ENCODE measurements at places on chromosomes 4 and X.

GRCh38 chrX:41301438-41301824 lies 32.5 kb upstream of the DDX3X start:
- no peak for DNase-seq

- no peak for DNase-seq
These were observed 28.7 kb downstream of the SAT1 start for GRCh38 chrX:23811656-23812055.

GRCh38 chrX:148385471-148385870 lies 114.9 kb upstream of the AFF2 start:
- DNase-seq = no peak

DNA sequence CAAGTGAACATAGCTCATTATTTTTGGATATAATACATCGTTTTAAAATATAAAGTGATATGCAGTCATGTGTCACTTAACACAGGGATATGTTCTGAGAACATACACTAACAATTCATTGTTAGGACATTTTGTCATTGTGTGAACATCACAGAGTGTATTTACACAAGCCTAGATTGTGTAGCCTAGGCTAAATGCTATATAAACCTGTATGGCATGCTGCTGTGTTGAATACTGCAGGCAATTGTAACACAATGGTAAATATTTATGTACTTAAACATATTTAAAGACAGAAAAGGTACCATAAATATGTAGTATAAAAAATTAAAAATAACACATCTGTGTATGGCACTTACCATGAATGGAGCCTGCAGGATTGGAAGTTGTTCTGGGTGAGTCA lies 44.9 kb upstream of the GPRIN3 start:
- DNase-seq = no peak

- no peak for DNase-seq
These were observed 259.1 kb downstream of the SH2D1A start for GRCh38 chrX:124605511-124605910.

- DNase-seq = no peak
These were observed 9.5 kb upstream of the ANKRD50 start for GRCh38 chr4:124722071-124722470.

GRCh38 chr4:106690487-106690886 lies 321.9 kb upstream of the GIMD1 start:
- DNase-seq = no peak

DNA sequence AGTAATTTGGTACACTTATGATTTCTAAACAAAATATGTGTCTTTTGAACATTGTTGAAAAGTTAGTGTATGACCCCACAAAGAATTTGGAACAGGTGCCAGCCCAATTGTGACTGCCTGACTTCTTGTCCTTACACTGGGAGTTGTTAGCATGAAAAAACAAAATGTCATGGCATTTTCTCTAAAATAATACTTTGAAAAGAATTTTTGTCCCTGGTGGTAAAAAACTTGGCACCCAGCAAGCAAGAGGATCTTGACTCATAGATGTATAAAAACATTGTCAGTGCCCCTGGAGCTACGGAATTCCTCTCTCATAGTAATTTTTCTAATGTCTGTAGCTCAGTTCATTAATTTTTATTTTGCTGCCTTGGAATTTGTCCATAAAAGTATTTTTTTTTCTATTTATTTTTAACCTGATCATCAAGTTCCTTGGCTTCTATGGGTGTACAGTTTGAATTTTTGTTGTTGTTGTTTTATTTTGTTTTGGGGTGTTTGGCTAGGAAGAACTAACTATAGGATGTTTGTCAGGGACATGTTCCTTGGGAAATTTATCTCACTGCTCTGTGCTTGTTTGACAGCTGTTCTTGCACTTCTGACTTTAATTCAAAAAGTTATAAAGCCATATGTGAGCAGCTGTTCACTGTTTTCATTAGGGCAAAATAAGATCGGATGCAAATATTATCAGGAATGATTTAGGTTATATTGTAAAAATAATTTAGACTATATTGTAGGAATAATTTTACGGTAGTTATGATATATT lies 95.4 kb upstream of the NUDT6 start:
- no peak for DNase-seq

DNA sequence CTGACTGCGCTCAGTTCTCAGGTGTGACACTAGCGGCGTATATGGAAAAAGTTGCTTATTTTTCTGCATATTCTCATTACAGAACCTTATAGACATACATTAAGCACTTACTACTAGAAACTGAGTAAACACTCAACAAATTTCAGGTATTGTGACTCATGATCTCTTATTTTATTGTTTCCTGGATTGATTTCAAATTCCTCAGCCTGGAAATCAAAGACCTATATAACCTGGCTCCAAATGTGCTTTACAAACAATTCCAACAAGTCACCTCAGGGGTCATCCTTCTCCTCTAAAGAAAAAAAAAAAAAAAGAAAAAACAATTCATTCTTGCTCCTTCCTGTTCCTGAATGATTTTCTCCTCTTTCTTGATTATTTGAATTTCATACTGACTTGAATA lies 152.3 kb downstream of the ADAM29 start:
- DNase-seq = no peak

DNA sequence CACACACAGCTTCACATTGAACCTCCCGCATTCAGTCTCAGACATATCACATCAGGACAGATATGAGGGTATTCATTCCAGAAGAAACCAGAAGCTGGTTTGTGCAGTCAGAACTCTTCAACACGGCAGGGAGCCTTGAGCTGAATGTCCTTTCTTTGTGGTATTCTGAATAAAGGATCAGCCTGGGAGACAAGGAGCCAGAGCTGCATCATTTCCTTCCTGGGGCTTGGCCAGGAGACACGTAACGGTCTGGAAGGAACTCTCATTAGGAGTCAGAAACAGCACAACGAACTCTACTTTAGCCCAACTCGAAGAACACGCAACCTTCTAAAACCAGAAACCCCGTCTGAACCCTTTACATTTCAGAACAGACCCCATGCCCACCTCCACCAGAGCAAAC lies 46.4 kb downstream of the KDR start:
- DNase-seq = no peak

DNA sequence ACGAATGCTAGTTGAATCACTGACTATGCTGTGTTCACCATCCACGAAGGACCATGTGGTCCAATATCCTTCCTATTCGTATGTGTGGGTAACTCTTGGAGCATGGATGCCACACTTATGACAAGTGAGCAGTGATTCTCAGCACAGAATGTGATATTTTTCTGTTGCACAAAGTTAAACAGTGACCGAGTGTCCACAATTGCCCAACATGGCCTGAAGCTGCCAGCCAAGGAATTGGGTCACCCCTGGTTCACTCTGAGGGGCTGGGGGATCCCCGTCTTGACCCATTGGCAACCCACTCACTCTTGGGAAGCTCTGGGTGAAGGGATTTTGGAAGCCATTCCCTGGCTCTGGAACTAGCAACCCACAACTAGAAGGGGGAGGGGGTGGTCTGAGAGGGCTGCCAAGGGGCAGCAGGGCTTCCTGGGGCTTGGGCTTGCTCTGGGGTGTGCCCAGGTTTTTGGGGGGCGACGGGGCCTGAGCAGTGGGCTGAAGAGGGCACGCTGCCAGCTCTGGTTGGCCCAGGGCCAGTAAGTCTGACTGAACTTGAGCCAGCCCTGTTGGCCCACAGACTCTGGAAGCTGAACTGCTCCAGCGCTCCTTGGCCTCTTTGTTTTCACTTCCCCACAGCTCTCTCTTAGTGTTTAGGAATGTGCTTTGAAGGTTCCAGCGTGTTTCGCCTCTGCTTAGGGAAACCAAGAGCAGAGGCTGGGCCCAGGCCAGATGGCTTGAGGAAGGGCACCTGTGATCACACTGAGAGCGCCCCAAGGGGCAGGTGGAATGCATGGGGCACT lies 43.1 kb upstream of the BCOR start:
- DNase-seq = no peak

DNA sequence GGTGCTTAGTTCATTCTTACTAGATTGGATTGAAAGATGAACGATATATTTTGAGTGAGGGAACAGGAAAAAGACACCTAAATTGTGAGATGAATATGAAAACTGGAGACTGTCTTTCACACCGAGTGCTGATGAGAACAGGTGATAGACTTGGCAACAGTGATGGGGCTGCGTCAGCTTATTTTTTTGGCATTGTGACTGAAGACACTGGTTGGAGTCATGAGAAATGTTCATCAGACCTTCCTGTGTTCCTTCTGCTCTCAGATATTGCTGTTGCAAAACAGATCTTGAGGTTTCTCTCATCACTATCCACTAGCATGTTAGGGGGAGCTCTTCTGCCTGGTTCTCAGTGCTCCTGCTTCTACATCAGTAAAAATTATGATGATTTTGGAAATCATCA lies 124.2 kb upstream of the KCNIP4 start:
- DNase-seq = no peak

DNA sequence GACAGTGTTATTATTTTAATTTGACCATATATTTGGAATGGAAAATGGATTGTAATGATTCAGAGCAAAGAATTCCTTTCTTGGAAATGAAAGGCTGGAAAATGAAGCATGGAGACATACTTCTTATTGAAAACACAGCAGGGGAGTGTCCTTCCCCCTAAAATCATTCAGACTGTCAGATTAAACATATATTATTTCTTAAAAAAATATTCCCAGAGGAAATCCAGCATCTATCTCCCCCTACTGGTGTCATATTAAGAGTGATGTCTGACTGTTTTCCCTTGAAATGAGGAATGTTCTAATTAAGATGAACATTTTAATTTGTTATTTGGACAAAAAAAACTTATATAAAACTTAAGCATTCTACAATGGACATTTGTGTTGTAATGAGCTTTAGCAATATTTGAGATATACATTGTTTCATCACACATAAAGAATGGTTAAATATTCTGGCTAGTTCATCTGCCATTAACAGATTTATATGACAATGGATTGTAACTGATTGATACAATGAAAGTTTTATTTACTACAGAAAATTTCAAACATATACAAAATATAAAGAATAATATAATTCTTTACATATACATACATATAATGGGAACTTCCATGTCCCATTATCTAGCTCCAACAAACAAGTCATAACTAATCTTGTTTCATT lies 264.6 kb downstream of the SPRY1 start:
- DNase-seq = no peak

DNA sequence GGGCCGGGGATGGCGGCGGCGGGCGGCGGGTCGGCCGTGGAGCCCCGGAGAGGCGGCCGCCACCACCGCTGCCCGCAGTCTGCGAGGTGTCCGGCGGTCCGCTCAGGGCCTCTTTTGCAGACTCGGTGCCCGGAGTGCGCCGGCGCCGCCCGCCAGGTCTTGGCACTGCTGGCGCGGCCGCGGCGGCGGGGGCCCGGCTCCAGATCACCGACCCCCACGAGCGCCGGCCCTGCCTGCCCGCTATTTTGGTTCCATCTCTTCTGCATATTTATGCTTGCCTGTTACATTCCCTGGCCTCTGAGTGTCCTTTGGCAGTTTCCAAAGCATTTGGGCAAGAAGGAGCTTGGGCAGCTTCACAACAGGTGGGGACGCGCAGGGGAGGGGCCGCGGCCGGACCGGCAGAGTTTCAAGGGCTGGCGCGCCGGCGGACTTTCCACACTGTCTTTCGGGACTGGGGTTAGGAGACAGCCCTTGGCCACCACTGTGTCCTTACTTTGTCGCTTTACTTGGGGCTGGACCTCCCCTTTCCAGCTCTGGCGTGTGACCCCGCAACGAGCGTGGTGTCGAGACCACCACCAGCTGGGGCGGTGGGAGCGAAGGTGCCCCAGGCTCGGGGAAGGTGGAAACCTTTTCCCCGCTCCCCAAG lies 668 bp upstream of the TAPT1 start:
- peak; percentile 29 for DNase-seq

DNA sequence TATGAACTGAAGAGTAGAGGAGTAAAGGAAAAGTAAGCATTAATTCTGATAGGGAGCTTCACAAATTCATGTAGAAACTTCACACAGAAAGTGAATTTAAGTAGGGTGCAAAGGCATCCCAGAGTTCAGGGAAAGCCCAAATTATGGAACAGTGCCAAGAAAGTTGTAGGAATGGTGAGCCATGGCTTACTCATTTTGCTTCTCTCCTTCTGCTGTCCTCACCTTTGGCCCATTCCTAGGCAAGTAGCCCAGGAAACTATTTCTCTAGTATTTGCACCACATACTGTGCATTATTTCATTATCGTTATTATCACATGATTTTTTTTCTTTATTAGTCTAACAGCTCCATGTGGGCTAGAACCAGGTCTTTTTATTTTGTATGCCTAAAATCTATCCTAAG lies 34.9 kb upstream of the IL1RAPL1 start:
- DNase-seq = no peak

GRCh38 chr4:85777908-85778631 lies 303.1 kb downstream of the ARHGAP24 start:
- DNase-seq = no peak

DNA sequence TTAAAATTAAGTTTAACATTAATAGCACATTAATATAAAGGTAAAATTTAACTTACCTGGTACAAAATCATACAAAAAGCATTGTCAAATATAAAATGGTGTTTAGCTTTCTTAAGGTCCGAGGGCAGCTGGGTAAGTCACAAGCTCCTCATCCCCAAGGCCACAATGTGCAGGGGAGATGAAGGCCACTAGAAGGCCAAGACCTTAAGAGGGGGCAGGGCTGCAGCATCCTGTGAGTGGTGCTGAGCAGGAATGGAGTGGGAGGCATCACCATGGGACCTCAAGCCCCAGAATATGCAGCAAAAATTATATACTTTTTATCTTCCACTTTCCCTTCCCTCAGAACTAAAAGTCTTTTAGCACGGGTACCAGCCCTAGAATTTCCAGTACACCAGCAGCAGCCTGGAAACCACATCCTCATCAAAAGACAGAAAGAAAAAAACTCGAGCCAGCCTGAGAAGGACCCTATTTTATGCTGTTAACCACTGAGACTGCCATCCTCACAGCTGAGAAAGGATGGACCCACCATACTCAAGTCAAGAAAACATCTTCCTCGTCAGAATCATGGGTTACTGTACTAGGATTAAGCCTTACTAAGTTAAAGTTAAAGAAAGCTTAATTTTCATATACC lies 13.0 kb upstream of the RHOXF2 start:
- no peak for DNase-seq

GRCh38 chr4:85866508-85866907 lies 391.6 kb downstream of the ARHGAP24 start:
- DNase-seq = no peak

Data from stimulated activated CD4-positive, alpha-beta T cell treated with anti-CD3 and anti-CD28 coated beads, Interleukin-12 subunit alpha, Interleukin-12 subunit beta, amount 100 ng/mL, for 4 hours (primary cell).